LHCN-M2 (cell line): ENCODE measurements at places on chromosomes 11 and 22.
A peak's percentile ranks its signal among the peaks of the same experiment; 100 is the strongest.

DNA sequence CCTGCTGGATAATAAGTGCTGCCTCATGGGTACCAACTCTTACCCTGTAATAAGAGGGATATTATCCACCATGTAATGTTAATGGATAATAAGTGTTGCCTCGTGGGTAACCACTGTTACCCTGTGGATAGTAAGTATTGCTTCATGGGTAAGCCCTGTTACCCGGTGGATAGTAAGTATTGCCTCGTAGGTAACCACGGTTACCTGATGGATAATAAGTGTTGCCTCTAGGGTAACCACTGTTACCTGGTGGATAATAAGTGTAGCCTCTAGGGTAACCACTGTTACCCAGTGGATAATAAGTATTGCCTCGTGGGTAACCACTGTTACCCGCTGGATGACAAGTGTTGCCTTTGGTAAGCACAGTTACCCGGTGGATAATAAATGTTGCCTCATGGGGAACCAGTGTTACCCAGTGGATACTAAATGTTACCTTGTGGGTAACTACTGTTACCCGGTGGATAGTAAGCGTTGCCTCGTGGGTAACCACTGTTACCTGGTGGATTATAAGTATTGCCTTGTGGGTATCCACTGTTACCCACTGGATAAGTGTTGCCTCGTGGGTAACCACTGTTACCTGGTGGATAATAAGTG, 18.6 kb upstream of the NXPE4 start:
- no peak for DNase-seq

GRCh38 chr11:44008698-44009097, 39.1 kb upstream of the ACCSL start:
- DNase-seq: no peak

GRCh38 chr11:68140496-68141245, 19.5 kb upstream of the CHKA start:
- DNase-seq: no peak

GRCh38 chr22:29625090-29625825, 21.8 kb downstream of the NF2 start:
- DNase-seq: peak; percentile 82

DNA sequence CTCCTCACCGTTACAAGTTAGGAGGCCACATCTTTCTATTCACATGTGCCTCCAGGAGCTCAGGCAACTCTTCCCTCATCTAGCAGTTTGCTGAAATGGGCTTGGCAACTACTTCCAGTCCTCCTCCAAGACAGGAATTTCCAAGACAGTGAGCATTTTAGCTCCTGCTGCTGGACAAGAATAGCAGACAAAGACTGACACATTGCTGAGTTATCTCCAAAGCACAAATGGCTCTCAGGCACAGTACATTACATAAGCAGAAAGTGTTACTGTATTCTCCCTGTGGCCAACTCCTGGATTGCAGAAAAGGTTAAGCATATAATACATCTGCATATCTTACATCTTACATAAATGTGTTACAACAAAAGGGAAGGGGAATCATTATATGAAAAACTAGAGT, 83.2 kb upstream of the POU2AF2 start:
- peak; percentile 30 for DNase-seq
